Glomerular endothelial cell (primary cell): ENCODE measurements at places on chromosomes 7 and 10.
A peak's percentile ranks its signal among the peaks of the same experiment; 100 is the strongest.

GRCh38 chr7:51223505-51223904, 93.1 kb downstream of the COBL start:
- no peak for DNase-seq

DNA sequence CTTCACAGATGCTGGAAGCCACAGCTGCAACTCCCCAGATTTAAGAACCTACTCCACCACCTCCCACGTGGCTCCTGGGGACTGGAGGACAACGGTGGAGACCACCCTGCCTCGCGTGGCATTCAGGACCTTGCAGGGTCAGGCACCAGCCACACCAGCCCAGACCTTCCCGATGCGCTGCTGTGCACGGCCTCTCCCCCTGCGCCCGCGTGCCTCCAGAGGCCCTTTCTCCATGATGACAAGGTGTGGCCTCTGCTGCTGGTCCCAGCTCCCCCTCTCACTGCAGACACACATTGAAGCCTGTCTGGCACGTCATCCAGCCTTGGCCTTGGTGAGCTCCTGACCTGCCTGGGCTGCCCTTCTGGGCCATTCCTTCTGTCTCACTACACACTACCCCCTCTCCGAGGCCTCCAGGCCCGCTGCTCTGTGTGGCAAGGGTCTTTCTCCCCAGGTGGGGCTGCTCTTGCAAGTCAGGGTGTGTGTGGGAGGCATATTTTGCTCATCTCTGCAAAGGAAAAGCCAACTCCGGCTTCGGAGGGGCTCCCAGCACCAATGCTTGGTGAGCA, 254.8 kb downstream of the MAD1L1 start:
- no peak for DNase-seq

DNA sequence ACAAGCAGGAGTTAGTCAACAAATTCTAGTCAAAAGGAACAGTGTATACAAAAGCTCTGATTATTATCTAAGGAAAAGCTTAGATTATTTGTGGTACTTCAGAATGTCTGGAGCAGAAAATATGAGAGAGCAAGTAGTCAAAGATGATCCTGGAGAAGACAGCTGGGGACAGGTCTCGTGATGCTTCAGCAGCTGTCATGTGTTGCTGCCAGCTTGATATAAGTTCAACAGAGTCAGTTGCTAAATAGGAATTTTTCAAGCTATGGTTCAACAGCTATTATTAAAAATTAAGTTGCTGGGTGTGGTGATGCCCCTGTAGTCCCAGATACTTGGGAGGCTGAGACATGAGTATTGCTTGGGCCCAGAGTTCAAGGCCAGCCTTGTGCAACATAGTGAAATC, 240.0 kb upstream of the RHOBTB1 start:
- no peak for DNase-seq

DNA sequence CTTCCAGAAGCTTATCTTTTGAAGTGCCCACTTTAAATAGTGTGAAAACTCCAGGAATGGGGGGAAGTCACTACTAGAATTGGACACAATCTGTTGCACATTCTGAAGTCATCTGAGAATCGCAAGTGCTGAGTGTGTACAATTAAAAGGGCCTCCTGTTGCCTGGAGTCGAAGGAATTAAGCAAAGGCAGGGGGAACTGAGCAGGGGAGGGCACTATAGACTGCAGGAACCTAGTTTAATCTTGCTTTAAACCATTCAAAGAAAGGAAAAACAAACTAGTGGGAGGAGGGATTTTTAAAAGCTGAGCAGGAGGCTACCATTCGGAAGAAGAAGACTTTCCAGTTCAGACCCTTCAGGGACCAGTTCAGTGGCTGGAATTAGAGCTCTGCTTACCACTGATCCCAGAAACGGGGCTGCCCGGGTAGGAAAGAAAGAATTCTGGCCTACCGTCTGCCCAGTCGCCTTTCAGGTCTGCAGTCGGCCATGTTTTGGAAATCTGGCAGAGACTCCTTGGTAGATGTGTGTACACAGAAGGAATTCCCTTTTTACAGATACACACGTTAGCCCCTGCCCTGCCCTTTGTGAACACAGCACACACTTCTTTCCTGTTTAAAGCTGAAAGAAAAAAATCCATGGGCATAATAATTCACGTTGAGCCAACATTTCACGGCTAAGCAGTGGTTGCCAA, 610.6 kb upstream of the FOXK1 start:
- DNase-seq, result no peak

GRCh38 chr10:14185316-14186045, 145.2 kb downstream of the FRMD4A start:
- peak; percentile 27 for DNase-seq

GRCh38 chr10:97821308-97822038, 28.2 kb upstream of the GOLGA7B start:
- no peak for DNase-seq

- DNase-seq, result no peak
Observed at GRCh38 chr10:89582022-89582421, 46.6 kb upstream of the SLC16A12 start.

GRCh38 chr10:33115738-33116719, 158.0 kb upstream of the ITGB1 start:
- DNase-seq, result no peak

DNA sequence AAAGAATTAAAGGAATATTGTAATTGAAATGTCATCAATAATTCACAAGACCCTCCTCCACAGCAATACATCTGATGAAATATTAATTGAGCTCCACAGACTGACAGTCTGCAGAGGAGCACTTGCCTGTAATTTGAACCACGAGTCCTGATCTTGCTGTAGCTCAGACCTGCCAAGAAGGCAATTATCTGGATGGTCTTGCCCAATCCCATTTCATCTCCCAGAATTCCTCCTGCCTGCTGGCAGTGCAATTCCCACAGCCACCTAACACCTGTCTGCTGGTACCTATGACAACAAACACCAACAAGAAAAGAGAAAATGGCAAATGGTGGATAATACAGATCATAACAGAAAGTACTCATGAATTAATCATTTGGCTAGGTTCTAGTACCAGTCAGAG, 38.5 kb downstream of the ERCC6 start:
- DNase-seq, result no peak

DNA sequence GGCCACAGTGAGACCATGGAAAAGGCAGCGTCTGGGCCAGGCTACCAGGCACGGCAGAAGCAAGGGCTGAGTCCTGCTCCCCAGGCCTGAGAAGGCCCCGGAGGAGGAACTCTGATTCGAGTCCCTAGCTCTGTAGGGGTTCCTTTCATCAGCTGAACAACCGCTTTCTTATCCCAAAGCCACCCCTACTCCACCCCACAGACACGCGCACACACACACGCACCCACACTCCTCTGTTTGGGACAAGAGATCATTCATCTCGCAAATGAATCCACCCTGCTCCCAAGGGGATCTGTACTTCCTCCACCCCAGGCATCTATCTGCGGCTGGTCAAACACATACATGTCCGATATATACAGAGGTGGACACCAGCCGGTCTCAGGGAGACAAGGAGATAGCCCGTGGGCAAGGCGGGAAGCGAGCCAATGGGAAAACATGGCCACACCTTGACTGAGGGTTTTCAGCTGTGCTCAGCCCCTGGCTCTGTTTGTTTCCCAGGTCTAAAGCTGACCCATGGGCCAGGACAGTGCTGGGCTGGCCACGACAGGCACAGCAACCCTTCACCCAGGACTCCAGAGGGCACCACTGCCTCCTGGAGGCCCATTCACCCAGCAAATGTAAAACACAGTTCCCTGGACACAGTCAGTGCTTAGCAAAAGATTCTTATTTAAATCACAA, 7.3 kb downstream of the ZCCHC24 start:
- DNase-seq, result no peak

DNA sequence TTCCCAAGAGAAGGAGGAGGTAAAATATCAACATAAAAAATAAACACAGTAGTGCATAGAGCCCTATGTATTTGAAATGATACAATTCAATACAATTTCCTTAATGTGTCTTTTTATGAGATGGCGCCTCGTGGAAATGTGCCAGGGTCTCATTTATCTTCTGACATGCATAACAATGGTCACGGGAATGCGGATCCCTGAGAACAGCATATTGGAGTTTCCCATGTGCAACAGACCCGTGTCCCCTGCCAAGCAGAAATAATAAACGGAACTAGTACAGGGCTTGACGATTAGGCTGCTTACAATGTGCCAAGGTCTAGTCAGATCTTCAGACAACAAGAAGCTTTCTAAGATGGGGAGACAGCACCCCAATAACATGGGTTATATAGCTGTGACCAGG, 217.9 kb downstream of the ARHGAP21 start:
- peak; percentile 76 for DNase-seq

GRCh38 chr7:69762821-69763352, 164.6 kb downstream of the AUTS2 start:
- no peak for DNase-seq

- no peak for DNase-seq
Observed at GRCh38 chr7:99193527-99194220, 14.2 kb downstream of the KPNA7 start.

- no peak for DNase-seq
Observed at GRCh38 chr10:130771491-130771946, 540.0 kb downstream of the TCERG1L start.

- DNase-seq, result no peak
Observed at GRCh38 chr7:48419401-48419800, 248.1 kb downstream of the ABCA13 start.

DNA sequence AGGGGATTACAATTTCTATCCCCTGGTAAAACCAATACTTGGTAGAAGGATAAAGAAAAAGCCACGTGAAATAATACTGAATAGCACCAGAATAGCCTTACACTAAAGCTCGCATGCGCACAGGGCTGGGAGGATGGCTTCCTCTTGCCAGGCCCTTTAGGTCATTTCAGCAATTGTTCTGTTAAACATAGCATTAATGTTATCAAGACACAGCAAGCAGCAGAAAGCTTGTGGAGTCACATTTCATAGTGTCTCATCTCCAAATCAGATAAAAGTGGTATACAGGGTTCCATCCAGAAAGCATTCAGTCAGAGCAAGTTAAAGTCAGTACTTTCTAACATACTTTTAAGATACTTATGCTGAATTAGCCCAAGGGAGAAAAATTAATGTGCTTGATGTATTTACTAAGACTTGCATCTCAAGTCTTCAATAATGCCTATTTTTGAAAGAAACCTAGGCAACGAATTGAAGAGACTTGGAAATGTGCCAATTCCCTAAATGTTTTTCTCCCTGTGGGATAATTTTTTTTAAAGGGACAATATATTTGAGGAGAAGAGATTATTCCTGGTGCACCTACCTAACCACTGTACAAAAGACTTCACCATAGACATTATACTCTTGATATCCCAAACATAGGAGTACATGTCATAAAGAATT, 14.3 kb upstream of the NPM3 start:
- no peak for DNase-seq

GRCh38 chr7:64951250-64951848, 39.5 kb downstream of the ZNF117 start:
- peak; percentile 42 for DNase-seq

DNA sequence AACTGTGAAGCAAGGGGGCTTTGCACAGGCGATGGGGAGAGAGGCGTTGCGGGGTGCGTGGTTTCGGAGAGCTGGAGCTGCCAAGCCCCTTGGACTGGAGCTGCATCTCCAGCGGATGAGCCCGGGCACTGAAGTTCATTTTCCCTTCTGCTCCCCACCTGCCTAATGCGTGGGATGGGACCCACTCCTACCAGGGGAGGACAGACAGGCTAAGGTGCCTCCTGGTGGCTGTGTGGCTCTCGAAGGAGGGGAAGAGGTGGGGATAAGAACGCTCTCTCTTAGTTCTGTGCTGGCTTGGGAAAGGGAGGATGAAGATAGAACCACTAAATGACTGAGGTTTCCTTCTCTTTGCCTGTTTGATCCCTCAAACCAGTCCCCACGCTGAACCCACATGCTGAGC, 177.6 kb upstream of the PITRM1 start:
- DNase-seq, result no peak

GRCh38 chr10:88908194-88908593, 28.1 kb downstream of the STAMBPL1 start:
- DNase-seq, result no peak

DNA sequence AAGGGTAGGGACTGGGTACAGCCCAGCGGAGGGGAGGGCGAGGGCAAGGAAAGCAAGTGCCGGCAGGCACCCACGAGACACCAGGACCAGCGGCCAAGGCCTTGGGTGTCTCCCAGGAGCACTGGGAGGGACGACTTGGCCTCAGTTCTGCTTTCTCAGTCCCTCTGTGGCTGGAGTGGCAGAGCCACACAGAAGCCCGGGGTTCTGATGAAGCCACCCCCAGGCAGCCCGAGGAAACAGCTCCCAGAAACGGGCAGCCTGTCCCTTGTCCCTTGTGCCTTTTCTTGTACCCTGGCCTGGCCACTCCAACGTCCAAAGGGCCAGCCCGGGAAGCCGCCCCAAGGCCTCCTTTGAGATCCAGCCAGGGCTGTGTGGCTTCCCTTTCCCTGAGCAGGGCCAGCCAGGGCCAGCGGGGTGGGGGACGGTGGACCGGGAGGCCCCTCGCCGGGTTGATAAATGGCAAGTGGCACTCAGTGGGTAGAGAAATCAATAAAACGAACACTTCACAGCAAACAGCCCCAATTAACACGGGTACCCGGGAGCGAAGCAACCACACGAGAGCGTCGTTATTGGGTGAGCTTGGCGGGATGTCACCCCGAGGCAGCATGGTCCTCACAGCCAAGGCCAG, 69.8 kb upstream of the GNA12 start:
- DNase-seq, result no peak

DNA sequence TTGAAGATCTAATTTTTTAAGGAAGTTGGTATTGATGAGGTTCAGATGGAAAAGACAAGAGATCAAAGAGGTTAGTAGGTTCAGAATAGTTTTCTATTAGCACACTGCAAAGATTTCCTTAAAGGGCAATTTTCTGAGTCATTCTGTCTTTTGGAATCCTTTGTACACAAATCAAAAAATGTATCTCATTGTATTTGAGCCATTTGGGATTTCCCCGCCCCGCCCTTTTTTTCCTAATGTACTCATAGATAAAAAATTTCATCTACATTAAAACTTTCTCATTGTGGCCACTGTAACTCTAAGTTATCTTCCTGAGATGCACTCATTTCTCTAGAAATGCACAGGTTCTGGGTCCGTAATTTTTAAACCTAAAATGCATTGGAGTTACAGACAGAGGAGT, 12.1 kb downstream of the GIMAP6 start:
- DNase-seq, result no peak

- no peak for DNase-seq
Observed at GRCh38 chr10:69847883-69848282, 46.2 kb downstream of the COL13A1 start.

GRCh38 chr10:61701055-61701705, 38.5 kb downstream of the CABCOCO1 start:
- no peak for DNase-seq

DNA sequence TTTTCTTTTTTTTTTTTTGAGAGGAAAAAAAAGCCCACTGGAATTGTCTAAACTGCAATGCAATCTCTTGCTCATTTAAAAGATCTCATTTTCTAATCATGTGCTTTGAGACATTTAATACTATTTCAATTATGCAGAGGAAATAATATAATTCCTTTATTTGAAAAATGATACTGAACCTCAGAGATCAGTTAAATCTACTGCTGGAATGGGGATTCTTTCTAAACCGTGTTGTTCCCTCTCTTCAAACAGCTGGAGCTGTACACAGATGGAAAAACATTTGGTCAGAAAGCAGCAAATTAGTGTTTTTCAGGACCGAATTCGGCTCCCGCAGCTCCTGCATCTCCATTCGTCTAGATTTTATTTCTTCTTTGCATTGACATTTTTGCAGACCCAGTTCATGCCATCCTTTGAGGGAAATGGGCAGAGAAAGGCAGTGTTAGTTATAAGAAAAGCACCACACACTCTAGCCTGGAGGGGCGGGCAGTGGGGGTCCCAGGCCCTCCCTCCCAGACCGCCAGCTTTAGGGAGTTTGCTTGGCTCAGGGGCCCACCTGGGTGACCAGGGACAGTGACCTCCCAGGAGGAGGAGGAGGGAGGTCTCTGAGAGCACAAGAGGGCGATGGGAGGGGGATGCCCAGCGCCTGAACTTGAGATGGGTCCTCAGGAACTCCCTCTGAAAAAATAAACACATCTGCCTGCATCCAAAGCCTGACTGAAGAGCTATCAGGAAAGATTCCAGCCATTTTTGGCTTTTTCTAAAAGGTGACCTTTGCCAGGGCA, 32.4 kb downstream of the TRIM8 start:
- no peak for DNase-seq
